Left lung (tissue), 14 donors: ENCODE measurements at places on chromosomes 2 and 18.
A peak's percentile ranks its signal among the peaks of the same experiment; 100 is the strongest.

GRCh38 chr2:196486146-196486545, 153.4 kb upstream of the CCDC150 start:
- DNase-seq: no peak

GRCh38 chr2:199440118-199440517, 17.6 kb downstream of the SATB2 start:
- DNase-seq: no peak

- DNase-seq: no peak
Measured at GRCh38 chr18:50190236-50190635, 4.7 kb downstream of the MYO5B start.

- peak; percentile 77 for DNase-seq
Measured at GRCh38 chr18:55405893-55406406, 182.0 kb downstream of the TCF4 start.

- DNase-seq: peak; percentile 71
Measured at GRCh38 chr2:11357428-11357972, 13.1 kb upstream of the ROCK2 start.

DNA sequence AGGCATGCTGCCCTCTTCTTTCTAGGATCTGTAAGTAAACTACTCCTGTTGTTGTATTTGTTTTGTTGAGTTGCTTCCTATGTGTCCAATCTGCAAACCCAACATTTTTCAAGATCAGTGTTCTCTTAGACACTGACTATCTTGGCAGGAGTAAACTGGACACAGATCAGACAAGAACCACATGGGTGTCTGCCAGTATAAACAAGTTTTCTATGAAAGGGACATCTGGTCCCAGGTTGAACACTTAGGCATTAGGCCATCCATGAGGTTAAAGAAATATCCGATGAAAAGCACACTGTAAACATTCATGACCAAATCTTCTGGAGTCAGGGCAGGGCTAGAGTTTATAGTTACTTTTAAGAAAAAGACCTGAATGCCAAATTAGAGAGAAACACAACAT, 441.8 kb downstream of the NYAP2 start:
- no peak for DNase-seq

DNA sequence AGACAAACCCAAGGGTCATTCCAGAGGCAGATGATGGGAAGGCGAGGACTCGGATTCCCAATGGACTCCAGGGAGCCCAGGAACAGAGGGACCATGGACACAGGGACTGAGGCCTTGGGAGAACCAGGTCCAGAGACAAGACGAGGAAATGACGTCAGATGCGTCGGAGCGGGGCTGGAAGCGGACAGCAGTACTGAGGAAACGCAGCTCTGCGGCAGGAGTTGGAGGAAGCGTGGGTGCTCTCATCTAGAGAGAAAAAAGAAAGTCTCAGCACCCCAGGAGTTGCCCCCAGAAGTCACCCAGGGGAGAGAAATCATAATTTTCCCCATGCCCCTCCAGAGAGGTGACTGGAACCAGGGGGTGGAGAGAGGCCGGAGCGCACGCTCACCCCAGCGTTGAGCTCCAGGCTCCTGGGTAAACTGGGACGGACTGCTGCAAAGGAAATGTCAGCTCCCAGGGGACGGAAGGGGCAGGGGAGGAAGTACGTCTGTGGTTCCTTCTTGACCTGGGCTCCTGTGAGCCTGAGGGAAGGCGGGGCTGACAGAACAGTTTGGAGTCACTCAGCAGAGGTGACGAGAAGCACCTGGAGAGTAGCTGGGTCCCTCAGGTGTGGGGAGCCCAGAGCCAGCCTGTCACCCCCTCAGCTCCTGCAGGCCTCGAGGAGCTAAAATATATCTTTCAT, 44.7 kb downstream of the CMPK2 start:
- no peak for DNase-seq

DNA sequence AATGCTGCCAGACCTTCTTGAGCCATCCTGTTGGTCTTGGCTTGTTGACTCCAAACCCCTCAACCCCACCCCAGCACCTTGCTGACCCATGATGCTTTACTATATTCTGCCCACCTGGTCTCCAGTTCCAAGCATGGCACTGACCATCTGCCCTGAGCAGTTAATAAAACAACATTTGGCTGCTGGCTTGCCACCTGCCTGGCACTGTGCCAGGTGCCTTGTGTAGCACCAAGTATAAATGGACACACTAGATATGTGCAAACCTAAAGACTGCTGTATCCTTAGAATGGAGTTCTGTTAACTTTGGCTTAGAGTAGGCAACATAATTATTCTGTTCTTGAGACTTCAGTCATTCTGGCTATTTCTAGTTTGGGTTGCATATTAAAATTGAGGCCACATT, 91.4 kb downstream of the ACSL3 start:
- DNase-seq: no peak

- DNase-seq: no peak
Measured at GRCh38 chr2:381941-382727, 94.2 kb upstream of the ALKAL2 start.

- no peak for DNase-seq
Measured at GRCh38 chr2:2896011-2896410, 481.6 kb downstream of the EIPR1 start.

DNA sequence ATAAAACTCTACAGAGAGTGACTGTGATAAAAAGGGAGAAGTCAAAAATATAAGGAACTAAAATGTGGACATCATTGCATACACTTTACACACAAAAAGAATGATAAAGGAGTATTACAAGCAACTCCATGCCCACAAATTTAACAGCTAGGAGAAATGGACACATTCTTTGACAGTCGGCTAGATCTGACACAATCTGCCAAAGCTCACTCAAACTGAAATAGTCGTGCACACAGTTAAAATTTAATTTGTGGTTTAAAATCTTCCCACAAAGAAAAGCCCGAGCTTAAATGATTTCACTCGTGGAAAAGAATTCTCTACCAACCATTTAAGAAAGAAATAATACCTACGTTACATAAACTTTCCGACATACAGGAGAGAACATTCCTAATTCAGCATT, 132.4 kb downstream of the ZAP70 start:
- no peak for DNase-seq

DNA sequence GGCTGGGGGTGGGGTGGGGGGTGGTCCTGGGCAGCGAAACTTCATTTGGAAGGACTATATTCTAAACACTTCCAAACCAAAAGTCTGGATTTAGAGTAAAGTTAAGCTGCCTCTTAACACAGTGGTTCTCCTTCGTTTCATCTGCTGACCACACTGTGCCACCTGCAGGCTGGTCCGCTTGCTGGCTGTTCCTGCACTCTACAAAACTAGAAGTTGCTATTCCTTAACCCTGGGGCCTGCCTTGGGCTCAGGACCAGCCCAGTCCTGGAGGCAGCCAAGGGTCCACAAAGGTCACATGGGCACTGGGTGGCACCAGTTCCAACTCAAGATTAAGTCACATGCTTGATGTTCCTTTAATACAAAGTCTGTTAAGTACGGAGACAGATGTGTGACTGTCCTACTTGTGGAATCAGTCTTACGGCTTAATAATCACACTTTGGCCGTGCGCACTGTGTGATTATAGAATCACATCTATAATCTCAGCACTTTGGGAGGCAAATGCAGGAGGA, 195.4 kb downstream of the FAM210A start:
- no peak for DNase-seq

DNA sequence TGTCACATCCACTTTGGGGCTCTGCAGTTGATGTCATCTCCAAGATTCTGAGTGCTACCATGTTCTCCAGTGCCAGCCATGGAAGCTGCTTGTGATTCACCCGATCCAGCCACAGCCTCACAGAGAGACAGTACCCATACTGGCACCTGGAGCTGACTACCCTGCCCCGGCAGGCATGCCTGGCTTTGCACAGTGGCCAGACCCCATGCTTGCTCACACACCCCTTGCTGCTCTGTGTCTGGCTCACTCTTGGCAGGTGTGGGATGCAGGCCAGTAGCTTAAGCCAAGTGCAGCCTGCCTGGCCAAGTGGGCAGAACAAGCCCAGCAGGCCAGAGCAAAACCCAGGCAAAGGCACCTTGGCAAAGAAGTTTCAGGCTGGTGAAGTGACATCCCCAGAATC, 828.4 kb upstream of the VRK2 start:
- DNase-seq: no peak

- DNase-seq: no peak
Measured at GRCh38 chr2:20551260-20551944, 99.5 kb downstream of the HS1BP3 start.

DNA sequence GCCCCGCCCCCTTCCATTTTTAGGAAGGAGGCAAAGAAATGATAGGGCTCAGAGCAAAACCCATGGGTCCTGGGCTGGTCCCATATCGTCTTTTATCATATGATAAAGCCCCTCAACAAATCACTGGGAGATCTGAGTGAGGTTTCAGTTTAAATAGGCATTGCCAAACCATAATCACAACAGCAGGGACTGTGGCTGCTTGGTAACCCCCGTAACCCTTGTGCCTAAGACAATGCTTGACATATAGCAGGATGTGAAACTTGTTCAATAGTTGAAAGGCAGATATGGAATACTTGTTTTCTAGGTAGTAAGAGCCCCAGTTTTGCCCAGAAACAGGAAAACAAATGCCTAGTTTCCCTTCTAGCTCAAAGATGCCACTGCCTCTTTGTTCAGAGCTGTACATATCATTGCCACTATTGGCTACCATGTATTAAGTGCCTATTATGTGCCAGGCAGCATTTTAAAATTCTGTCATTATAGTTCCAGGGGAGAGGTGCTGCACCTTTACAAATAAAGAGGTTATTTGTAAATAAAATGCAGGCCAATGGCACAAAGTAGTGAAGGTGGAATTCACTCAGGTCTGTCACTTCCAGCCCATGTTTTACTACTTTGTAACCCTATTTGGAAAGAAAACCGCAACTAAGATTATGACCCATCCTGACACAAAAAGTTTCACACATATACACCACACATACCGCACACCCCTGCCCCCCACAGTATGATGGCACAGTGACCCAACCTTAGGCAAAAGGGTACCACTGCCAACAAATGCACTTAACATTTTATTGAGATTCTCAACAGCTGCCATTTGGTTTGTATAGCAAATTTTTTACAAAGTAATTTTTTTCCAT, 14.2 kb downstream of the NAGK start:
- DNase-seq: no peak

DNA sequence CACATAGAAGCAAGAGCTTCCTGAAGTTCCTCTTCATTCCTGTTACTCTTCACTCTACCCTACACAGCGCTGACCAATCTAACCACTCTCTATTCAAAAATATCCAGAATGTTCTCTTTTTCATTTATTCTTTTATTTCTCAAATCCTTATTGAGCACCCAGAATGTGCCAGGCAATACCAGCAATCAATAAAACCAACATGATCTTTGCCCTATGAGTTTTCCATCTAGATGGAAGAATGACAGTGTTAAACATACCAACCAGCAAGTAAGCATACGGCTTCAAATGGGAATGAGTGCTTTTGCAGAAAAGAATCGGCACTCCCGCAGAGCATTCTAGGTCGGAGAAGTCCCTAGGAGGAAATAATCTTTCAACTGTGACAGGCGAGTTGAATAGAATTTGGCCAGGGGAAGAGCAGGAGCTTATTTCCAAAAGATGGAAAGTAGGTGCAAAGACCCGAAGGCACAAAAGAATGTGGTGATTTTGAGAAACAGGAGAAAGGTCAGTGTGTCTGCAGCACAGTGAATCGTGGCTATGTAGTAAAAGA, 217.8 kb upstream of the MEIS1 start:
- DNase-seq: no peak

GRCh38 chr18:33316146-33316587, 124.4 kb downstream of the CCDC178 start:
- DNase-seq: no peak

GRCh38 chr18:55988537-55988936, 400.5 kb upstream of the TCF4 start:
- DNase-seq: no peak

- no peak for DNase-seq
Measured at GRCh38 chr2:44651974-44652373, 289.5 kb upstream of the SIX3 start.

DNA sequence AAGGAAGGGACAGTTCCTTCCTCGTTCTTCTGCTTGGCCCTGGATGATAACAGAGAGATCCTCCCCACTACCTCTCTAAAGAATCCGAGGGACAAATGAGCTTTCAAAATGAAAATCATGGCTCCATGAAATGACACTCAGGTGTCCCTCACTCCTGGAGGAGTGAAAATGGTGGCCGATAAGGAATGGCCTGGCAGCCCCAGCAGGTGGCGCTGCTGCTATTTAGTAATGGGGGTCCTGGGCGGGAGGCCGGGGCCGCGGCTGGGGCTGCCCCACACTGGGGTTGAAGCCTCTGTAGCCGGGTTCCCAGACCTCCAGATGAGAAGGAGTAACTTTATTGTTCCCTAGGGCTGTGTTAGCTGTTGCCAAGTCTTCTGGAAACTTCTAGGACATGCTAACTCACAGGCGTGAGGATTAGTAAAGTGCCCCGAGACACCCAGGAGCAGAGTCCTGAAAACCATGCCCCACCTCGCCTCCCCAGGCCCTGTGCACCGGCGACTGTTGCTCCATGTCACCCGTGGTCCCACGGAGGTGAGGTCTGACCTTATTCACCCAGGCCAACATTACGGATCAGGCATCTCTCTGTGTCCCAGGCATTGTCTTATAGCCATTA, 138.0 kb downstream of the CTIF start:
- peak; percentile 92 for DNase-seq

GRCh38 chr2:239220981-239221396, 179.8 kb downstream of the HDAC4 start:
- no peak for DNase-seq

DNA sequence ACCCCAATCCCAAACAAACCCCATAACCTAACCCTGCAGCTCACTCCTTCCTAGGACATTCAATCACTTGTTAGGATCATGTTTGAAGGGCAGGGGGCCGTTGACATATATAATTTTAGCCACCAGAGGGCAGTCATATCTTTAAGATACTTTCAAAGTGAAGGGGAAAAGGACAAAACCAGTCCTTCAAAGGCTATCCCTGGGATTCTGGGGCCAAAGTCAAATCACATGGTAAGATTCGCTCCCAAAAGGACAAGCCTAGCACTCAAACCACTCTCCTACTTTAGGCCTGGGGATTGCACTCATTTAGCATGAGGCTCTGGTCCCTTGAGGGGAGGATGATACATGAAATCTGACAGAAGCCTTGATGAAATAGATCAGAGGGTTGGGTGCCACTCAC, 44.6 kb downstream of the HAUS1 start:
- no peak for DNase-seq

DNA sequence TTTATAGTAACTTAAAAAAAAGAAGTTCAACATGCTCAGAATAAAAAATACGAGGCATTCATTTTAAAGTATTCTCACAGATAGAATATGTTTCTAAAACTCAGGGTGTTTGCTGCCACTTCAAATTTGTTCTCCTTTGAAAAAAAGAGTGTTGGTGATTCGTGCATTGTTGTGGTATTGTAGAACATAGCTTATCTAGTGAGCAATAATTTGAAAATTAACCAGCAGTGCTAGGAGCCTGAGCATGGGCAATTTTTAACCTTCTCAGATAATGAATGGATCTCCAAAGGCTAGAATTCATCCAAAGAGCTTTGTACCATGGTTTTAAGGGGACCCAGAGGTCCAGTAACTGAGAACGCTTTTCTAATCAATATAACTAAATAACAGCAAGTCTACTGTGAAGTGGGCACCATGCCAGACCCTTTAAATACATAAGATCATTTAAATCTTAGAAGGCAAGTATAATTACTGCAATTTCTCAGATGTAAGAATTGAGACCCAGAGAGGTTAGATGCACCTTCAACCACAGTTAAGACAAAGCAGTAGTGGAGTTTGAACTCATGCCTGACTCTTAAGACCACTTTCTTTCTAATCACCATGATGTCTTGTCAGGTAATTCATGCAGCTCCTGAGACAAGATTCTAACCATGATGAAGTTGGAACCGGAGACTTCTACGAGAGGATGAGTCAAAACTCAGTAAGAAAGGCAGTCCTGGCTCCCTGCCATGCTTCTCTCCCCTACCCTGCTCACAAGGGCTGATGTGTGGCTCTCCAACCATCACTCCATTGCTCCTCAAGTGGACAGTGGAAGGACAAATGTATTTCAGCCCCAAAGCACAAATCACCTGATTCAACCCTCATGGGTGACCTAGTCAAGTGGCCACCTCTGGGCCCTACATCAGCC, 3.4 kb downstream of the CYRIA start:
- no peak for DNase-seq
